ENCODE measurements at places on chromosomes 7 and 10.

DNA sequence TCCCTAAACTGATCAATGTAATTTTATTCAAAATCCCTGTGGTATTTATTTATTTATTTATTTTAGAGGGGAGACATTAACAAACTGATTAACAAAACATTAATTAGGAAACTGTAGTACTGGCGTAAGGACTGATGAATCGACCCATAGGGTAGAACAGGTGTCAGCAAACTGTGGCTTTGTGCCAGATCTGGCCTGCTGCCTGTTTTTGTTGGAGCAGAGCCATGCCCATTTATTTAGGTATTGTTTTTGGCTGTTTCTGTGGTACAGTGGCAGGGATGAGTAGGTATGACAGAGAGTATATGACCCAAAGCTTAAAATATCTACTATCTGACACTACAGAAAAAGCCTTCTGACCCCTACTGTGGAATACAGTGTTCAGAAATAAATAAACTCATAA is 332.5 kb upstream of the ETV1 start:
- H3K36me3 ChIP-seq, result no peaks in the 10 kb centered on the region
- no peak for DNase-seq
- no peaks in the 10 kb centered on the region for H3K27me3 ChIP-seq

DNA sequence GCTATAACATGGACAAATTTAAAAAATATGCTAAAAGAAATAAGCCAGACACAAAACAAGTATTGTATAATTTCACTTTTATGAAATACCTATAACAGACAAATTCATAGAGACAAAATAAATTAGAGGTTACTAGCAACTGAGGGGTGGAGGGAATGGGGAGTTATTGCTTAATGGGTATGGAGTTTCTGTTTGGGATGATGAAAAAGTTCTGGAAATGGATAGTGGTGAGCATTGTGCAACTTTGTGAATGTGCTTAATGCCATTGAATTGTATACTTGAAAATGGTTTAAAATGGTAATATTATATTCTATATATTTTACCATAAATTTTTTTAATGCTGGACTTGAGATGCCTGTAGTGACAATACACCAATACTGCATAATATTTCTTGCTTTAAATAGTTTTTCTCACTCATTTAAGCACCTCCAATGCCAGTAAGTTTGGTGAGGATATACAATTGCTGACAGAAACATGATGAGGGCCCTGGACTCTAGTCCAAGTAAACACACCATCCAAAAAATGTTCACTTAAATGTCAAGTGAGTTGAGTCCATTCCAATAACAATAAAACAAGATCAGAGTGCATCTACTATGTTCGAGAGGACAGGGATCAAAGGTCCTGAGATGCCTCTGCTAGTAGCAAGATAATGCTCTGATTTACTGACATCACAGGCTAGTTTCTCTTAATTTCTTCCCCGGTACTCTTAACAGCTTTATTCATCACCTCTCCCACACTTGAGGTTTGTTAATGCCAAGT is 71.9 kb downstream of the NT5C2 start:
- no peak overlapping the region for H3K4me3 ChIP-seq
- DNase-seq, result no peak
- H3K4me1 ChIP-seq, result peaks cover 26% of the 10 kb centered on the region

- H3K36me3 ChIP-seq, result no peaks in the 10 kb centered on the region
- no peak overlapping the region for H3K4me3 ChIP-seq
- no peak for DNase-seq
- H3K4me1 ChIP-seq, result no peaks in the 10 kb centered on the region
These were observed 10.0 kb upstream of the LRRC4 start for GRCh38 chr7:128041203-128041602.

DNA sequence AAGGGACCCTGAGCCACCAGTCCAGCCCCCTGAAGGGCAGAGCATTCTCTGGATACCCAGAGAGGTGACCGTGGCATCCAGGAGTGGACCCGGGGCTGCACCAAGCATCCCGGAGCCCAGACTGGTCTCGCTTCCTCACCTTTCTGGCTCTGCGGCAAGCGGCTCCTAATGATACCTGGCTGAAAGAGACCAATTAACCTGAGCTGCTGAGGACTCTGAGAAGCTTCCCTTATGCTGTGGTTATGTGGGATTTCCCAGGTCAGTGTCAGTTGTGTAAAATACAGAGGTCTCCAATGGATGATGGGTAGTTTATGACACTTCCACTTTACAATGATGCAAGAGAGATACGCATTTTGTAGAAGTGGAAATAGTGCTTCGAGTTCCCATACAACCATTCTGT is 51.5 kb downstream of the PFKFB3 start:
- DNase-seq, result no peak
- no peaks in the 10 kb centered on the region for H3K27me3 ChIP-seq

GRCh38 chr7:1696671-1697498 is 26.8 kb downstream of the ELFN1 start:
- no peak overlapping the region for H3K4me3 ChIP-seq
- H3K27me3 ChIP-seq, result no peaks in the 10 kb centered on the region
- H3K27ac ChIP-seq, result no peak overlapping the region
- no peaks in the 10 kb centered on the region for H3K36me3 ChIP-seq

DNA sequence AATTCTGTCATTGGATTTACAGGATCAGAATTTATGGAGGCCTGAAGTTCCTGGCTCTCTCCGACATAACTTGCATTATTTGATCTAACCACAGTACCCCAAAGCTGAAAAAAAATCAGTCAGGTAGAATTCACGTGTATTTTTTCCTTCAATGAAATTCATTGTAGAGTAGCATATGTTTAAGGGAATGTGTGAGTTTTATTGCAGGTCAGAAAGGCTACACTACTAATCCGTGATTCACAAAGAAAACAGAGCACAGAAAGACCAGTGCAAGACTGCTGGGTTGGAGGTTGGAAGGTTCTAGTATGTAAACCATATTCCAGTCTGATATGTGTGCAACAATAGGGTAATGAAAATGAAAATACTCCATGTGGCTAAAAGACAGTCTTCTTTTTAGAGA is 247.0 kb upstream of the FERD3L start:
- H3K4me3 ChIP-seq, result no peak overlapping the region
- H3K36me3 ChIP-seq, result no peaks in the 10 kb centered on the region
- DNase-seq, result no peak
- H3K4me1 ChIP-seq, result no peaks in the 10 kb centered on the region
- no peak overlapping the region for H3K27ac ChIP-seq

DNA sequence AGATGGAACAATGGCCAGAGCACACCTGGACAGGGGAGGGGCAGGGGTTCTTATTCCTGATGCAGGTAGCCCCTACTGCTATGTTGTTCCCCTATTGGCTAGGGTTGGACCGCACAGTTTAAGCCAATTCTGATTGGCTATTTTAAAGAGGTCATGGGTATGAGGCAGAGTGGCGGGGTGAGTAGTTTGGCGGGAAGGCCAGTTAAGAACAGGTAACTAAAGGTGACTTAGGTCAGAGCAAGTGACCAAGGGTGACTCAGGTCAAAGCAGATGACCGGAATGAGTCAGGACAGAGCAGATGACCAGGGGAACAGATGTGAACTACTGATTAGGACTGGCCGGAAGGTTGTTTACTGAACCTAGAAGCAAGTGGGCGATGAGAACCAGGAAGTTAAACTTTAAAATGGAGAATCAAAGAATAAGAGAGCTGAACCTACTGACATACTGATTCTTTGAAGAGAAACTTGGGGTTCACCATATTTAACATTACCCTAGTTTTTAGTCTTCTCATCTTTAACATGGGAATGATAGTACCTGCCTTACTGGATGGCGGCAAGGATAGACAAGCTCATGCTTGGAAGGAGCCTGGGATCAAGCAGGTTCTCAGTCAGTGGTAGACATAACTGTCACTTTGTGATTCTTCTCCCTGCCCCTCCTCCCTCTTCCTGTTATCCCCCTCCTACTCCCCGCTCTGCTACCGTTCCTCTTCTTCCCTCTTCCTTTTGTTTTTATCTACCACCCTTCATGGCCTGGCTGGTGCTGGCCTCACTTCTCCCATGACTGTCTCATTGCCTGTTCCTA is 55.0 kb downstream of the CCNY start:
- H3K36me3 ChIP-seq, result no peaks in the 10 kb centered on the region
- no peaks in the 10 kb centered on the region for H3K27me3 ChIP-seq
- DNase-seq, result no peak
- H3K4me1 ChIP-seq, result peaks cover 11% of the 10 kb centered on the region
- H3K27ac ChIP-seq, result no peak overlapping the region
- no peak overlapping the region for H3K4me3 ChIP-seq

DNA sequence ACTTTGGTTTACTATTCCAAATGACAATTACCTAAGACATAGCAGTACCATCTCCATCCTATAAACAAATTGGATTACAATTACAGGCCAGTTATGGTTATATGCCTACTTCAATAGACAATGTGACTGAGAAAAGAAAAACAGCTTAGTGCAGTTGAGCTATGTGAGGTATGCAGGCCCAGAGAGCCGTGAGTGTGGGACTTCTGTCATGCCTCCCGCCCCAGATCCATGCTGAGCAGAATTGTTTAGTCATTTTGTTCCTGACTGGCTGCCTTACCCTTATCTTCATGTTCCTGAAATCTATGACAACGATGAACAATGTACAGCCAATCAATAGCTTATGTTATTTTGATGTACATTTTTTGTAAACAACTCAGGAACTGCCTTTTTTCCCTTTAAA is 21.7 kb downstream of the LARP4B start:
- H3K27ac ChIP-seq, result no peak overlapping the region
- H3K4me1 ChIP-seq, result no peaks in the 10 kb centered on the region
- no peaks in the 10 kb centered on the region for H3K36me3 ChIP-seq
- DNase-seq, result no peak
- H3K4me3 ChIP-seq, result no peak overlapping the region
- no peaks in the 10 kb centered on the region for H3K27me3 ChIP-seq

DNA sequence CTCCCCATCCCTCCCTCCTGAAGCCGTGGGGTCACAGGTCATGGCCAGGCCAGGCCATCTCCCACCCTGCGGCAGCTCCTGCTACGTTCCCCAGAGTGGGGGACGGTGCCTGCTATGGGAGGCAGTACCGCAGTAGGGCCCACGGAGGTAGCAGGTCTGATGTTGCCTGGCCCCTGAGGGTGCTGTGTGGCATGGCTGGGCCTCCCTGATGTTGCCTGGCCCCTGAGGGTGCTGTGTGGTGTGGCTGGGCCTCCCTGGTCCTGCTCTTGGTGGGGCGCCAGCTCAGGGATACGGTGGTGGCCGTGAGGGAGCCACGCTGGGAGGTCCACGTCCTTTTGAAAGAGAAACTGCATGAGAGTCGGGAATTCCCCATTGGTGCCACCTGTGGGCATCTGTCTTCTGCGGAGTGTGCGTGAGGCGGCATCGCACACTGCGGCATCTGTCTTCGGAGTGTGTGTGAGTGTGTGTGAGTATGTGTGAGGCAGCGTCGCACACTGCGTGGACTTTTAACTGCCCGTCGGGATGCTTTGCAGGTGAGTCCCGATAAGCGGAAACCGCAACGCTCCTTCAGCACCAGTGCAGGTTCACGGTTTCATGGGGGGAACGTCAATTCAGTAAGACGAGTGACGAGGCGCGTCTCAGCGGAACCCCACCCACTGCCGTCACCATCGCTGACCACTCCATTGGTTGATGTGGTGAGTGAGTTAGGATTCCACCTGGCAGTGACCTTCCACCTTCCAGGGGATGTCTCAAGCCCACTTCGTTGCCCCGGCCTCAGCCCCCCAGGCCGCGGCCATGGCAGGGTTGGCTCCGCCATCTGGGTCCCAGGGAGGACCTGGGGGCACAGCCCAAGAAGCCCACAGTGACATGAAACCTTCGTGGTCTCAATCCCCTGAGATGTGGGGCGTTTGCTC is 51.2 kb upstream of the CFAP46 start:
- H3K27me3 ChIP-seq, result peaks cover 8% of the 10 kb centered on the region
- no peak for DNase-seq
- H3K4me3 ChIP-seq, result no peak overlapping the region
- H3K4me1 ChIP-seq, result no peaks in the 10 kb centered on the region
- no peak overlapping the region for H3K27ac ChIP-seq

- H3K4me1 ChIP-seq, result peaks cover 9% of the 10 kb centered on the region
- H3K4me3 ChIP-seq, result no peak overlapping the region
- H3K36me3 ChIP-seq, result no peaks in the 10 kb centered on the region
- no peaks in the 10 kb centered on the region for H3K27me3 ChIP-seq
- H3K27ac ChIP-seq, result no peak overlapping the region
- no peak for DNase-seq
These were observed 2.6 kb upstream of the ATXN7L1 start for GRCh38 chr7:105878746-105879605.

GRCh38 chr7:114864278-114864677 is 57.6 kb upstream of the MDFIC start:
- no peak overlapping the region for H3K4me3 ChIP-seq
- H3K27ac ChIP-seq, result no peak overlapping the region
- no peak for DNase-seq
- H3K36me3 ChIP-seq, result no peaks in the 10 kb centered on the region
- H3K27me3 ChIP-seq, result no peaks in the 10 kb centered on the region

DNA sequence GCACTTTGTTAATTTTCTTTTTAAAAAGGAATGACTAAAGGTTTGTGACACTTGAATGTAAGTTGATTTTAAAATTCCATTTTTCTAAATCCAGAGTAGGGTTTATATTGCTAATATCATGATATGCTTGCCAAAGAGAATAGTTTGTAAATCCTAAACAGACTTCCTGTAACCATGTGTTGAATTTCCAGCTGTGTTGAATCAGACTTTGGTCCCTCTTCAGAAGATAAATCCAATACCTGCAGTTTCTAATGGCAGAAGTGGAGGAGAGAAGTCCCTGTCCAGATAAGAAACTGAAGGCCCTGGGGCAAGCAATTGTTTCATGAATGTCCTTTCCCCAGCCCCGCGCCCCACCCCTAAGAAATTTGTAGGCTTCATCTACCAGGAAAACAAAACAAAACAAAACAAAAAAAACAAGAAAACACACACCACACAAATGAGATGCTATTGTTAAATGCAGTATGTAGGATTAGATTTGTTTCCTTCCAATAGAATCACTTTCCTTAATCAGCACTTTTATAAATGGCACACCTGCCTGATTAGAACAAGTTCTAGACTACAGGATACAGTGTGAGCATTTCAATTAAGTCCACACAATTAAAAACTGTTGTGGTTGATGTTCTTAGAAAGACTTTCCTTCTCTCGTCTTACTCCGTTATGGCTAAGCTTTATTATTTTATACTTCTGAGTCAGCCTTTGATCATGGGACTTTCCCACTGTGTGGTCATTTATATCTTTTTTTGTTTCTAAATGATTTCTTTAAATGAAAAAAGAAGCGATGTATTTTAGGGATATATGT is 122.8 kb downstream of the KAT6B start:
- no peaks in the 10 kb centered on the region for H3K36me3 ChIP-seq
- no peak for DNase-seq
- H3K4me1 ChIP-seq, result no peaks in the 10 kb centered on the region
- no peak overlapping the region for H3K27ac ChIP-seq
